Fibroblast of villous mesenchyme (primary cell): ENCODE measurements at places on chromosomes 2 and 18. TPM values are rescaled to one million over a fixed set of nuclear protein-coding genes. Genes with fewer than 3 reads are reported as not detected.
A peak's percentile ranks its signal among the peaks of the same experiment; 100 is the strongest.

DNA sequence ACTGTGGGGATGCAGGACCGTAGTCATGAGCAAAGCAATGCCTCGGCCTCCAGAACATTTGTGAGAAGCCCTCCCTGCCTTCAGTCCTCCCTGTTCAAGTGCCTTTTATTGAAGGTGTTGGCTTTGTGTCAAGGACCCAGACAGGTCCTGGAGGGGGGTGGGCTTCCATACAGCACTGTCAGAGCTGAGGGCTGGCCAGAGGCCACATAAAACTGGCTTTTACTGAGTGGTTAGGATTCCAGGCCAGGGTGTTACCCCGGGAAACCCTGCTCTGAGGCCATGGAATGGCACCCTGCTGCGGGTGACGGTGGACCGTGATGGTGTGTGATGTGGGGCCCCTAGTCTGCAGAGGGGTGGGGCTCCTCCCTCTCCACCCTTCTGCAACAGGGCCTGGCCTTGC, 41.6 kb downstream of the TOGARAM2 start:
- DNase-seq = no peak

GRCh38 chr2:111665551-111666116, 218.4 kb downstream of the ANAPC1 start:
- no peak for DNase-seq

GRCh38 chr2:226888971-226889370, 53.1 kb downstream of the RHBDD1 start:
- no peak for DNase-seq

DNA sequence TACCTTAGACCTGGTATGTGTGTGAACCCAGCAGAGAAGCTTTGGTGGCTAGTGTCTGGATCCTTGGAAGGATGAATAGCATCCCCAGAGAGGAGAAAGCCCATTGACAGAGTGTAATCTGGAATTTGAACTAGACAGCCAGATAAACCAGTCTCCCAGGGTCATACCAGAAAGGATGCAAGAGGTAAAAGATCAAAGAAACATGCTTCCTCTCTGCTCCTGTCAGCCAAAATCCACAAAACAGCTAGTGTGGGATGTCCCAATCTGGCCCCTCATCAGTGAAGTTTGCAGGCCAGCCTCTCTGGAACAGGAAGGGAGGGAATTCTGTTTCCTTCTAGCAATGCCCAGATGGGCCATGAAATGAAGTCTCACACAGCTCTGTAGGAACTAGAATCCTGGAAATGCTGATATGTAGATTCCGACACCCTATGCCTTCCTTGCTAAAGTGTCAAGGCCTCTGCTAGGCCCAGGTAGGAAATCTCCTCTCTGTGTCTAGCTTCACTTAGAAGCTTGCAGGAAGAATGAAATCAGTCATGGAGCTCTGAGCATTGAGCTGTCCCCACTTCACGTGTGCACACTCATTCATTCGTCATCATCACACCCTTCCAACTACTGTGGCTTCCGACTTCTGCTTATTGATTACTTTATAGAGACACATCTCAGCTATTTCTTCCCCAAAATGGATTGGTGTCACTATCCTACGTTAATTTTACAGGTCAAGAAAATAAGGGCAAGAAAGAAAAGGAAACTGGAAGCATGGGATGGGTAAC, 38.0 kb downstream of the EVA1A start:
- DNase-seq = no peak

- DNase-seq = no peak
These were observed 6.5 kb downstream of the DIPK1C start for GRCh38 chr18:74450626-74451025.

GRCh38 chr2:190406805-190407204, 1.4 kb upstream of the MFSD6 start:
- DNase-seq = no peak

- DNase-seq = no peak
These were observed 1366.3 kb upstream of the TMEFF2 start for GRCh38 chr2:193561054-193561453.

GRCh38 chr18:39825485-39826150, 2129.4 kb upstream of the PIK3C3 start:
- no peak for DNase-seq

DNA sequence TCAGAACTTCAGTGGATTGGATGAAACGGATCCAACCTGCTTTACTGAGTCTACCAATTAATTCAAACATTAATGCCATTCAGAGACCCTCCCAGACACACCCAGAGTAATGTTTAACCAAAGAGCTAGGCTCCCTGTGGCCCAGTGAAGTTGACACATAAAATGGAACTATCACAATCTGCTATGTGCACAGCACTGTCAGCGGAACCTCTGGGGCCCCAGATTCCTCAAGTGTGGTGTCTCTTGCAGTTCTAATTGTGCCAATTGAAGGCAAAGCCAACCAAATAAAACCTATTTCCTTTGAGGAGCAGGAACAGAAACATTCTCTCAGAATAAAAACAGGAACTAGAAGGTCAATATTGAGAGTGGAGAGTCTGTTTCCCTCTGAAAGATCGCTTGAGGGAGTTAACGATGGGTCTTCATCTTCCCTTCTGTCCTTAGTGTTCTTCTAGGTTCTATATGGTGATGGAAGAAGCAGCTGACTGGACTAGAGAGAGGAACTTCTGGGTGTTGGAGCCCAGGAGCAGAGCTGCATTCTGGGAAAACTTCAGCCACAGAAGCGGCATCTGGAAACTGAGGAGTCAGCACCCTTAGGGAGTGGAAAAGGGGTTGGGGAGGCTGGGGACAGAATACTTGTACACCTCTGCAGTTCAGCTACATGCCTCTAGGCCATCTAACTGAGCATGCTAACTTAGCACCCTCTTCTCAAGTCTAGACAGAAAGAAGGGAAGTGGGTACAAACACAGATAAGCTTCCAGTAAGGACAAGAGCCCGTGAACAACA, 174.4 kb upstream of the FBXO11 start:
- no peak for DNase-seq

FBXO41 gene
- 1.3 and 1.6 TPM in 2 replicates for total RNA-seq

DNA sequence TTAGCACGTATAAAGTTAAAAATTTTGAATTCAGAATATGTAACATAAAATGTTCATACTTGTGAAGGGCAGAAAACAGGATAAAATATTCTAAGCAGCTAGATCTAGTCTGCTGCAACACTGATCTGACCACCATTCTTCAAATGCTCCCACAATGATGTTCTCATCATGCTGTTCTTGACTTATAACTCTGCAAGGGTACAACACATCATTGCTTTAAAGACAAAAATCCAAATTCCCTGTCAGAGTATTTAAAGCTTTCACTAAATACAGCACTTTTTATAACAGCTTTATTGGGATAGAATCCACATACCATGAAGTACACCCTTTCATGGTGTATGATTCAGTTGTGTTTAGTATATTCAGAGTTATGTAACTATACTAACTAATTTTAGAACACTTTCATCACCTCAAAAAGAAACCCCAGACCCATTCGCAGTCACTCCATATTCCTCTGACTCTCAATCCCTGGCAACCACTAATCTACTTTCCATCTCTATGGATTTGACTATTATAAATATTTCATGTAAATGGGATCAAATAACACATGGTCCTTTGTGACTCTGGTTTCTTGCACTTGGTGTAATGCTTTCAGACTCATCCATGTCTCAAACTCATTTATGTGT, 56.4 kb downstream of the MAP4K3 start:
- DNase-seq = peak; percentile 68

- DNase-seq = no peak
These were observed 221.3 kb downstream of the ACKR3 start for GRCh38 chr2:236790963-236791362.

DNA sequence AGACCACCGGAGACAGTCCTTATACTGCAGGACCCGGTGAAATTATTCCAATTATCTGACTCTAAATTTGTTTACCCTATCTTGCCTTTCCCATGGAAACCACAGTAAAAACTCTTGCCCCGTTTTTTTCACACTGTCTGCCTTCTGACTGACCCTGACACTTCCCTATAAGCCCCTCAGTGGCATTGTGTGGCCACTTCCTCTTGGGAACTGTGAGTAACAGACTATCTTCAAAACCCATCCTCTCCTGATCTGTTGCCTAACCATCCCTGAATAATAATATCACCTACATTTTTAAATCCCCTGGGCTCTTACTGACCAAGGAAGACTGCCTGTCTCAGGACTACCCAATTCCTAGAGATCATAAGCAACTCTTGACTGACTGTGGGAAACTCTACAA, 42.6 kb upstream of the RNF152 start:
- DNase-seq = no peak

- no peak for DNase-seq
These were observed 51.0 kb upstream of the NXPH2 start for GRCh38 chr2:138831154-138831553.

DNA sequence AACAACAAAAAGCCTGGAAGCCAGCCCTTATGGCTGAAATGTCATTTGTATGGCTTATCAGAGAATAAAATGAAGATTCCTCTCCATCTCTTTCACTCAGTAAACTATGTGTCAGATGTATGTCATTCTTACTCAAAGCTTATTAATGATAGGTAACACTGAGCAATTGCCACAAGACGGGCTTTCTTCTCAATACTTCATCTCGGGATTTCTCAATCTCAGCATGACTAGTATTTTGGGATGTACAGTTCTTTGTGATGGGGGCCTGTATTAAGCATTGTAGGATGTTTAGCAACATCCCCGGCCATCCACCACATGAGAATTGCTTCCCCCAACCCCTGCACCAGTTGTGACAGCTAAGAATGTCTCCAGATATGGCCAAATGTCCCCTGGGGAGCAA, 80.2 kb downstream of the MREG start:
- DNase-seq = no peak

DNA sequence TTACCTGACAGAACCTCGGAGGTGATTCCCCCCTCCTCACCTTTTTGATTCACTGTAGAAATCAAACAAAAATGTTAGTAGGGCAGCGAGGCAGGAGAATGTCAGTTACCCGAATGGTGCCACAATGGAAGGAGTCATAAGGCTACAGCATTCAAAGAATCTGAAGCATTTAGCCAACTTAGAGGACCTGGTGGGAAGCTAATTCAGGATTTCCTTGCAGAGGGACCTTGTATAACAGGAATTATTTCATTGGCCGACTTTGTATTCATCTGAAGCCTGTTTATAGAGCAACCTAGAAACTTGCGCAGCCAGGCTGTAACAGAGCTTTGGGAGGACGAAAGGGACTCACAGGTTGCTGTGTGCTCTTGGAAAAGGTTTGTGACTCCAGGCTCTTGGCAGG, 129.1 kb upstream of the MMADHC start:
- no peak for DNase-seq

DNA sequence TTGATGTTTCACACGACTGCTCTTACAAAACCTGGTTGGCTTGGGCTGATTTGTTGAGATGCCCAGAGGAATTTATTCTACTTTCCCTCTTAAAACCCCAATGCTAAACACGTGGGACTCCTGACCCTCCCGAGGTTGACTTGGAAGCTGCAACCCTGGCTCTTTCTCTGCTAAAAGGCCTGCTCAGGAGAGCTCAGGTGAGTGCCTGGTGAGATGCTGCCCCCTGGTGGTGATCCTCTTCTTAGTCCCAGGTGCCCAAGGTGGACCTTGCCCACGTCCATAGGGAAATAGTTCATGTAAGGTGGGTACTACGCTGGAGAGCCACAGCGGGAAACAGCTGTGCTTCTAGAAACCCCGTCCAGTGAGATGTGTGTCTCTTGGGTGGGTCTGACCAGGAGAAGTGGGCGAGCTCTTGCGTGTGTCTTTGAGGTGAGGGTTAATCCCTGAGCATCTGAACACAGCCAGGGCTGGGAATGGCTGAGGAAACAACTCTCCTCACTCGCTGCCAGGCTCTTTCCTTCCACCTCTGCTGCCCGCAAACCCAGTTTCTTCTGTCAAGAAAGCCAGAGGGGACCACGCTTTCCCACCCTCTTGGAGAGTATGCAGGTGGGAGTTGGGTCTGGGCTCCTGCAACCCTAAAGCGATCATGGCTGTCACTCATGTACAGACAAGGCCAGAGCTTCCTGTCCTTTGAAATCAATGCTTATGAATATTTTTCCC, 25.5 kb upstream of the PXDN start:
- peak; percentile 79 for DNase-seq

- DNase-seq = no peak
These were observed 249.1 kb downstream of the LTBP1 start for GRCh38 chr2:33195891-33196290.

ABCG5 gene
- not detected in 2 replicates for total RNA-seq

DNA sequence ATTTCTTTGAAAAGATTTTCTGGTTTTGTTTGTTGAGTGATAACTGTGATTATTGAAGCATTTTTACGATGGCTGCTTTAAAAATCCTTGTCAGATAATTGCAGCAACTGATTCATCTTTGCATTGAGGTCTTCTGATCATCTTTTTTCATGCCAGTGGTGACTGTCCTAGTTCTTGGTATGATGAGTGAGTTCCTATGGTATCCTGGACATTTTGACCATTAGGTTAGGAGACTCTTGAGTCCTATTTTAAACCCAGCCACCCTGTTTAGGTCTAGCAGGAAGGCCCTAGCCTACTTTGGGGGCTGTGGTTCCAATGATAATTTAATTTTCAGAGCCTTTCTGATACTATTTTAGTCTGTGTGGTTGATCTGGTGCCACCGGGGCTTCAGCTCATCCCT, 72.7 kb upstream of the REV1 start:
- no peak for DNase-seq

DNA sequence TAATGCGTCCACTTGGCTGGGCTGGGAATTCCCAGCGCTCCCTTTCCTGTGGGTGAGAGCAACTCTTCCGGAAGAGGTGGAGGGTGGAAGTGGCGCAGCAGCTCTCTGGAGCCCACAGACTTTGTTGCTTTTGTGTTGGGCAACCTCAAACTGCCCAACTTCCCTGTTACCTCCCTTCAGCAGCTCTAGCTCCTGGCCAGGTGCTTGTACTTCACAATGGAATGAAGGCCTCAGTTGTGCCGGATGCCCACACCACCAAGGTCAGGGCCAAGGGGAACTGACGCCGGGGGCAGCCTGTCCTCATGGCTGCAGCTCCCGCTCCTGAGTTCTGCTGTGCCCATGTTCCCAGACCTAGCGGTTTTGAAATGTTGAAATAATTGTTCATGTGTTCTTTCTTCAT, 322.9 kb downstream of the GALR1 start:
- DNase-seq = no peak

GRCh38 chr2:107669335-107669734, 157.4 kb upstream of the RGPD4 start:
- DNase-seq = peak; percentile 17

GRCh38 chr2:165013944-165014619, 58.8 kb upstream of the SLC38A11 start:
- DNase-seq = no peak

- DNase-seq = no peak
These were observed 122.6 kb upstream of the NOSTRIN start for GRCh38 chr2:168679741-168680310.

DNA sequence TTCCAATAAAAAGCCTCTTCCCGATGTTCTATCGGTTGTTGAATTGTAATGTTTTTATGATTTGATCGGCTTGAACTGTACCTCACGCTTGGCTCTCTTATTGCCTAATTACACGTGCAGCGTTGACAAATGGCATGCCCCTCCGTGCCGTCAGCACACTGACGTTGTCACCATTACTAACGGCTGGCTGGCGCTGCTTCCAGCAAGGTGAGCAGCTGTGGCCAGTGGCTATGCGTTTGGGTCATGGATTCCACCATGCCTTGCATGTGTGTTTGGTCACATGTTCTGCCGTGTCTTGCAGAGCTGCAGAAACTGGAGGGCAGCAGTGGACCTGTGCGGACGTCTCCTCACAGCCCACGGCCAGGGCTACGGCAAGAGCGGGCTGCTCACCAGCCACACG, 42.1 kb downstream of the TRAPPC12 start:
- DNase-seq = no peak

GRCh38 chr2:188244383-188244782, 47.3 kb upstream of the GULP1 start:
- no peak for DNase-seq

GRCh38 chr2:223227338-223227737, 175.3 kb downstream of the KCNE4 start:
- DNase-seq = no peak

- no peak for DNase-seq
These were observed 200.6 kb downstream of the MGAT5 start for GRCh38 chr2:134454426-134454825.

RUFY4 gene
- total RNA-seq = not detected in 2 replicates
